ENCODE measurements at places on chromosomes 12 and 14.
A peak's percentile ranks its signal among the peaks of the same experiment; 100 is the strongest.

GRCh38 chr12:51593539-51593938 is 2.5 kb downstream of the SCN8A start:
- H3K4me3 ChIP-seq, result no peak overlapping the region
- H3K27ac ChIP-seq, result no peak overlapping the region
- peaks cover 57% of the 10 kb centered on the region for H3K27me3 ChIP-seq

GRCh38 chr12:114649585-114649984 is 34.4 kb downstream of the TBX3 start:
- H3K36me3 ChIP-seq, result no peaks in the 10 kb centered on the region
- no peak overlapping the region for H3K4me3 ChIP-seq
- no peak overlapping the region for H3K27ac ChIP-seq
- H3K27me3 ChIP-seq, result no peaks in the 10 kb centered on the region
- no peaks in the 10 kb centered on the region for H3K4me1 ChIP-seq

DNA sequence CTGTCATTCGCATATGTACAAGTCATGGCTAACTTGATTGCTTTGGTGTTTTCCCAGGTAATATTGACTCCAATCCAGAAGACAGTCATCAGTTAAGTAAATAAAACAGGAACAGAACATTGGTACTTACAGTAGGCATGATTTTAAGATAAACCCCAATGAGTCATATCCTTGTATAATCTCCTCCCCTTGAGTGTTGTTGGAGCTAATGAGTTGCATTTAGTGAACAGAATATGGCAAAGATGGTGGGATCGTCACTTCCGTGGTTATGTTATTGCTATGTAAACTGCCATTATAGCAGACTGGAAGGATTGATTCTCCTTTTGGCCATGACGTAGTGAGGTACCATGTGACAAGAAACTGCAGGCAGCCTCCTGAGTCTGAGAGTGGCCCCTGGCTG is 102.2 kb downstream of the TMX1 start:
- no peak overlapping the region for H3K27ac ChIP-seq
- H3K4me1 ChIP-seq, result no peaks in the 10 kb centered on the region
- H3K36me3 ChIP-seq, result peaks cover 6% of the 10 kb centered on the region

- H3K36me3 ChIP-seq, result no peaks in the 10 kb centered on the region
- H3K4me1 ChIP-seq, result no peaks in the 10 kb centered on the region
- no peak for ATAC-seq
- H3K4me3 ChIP-seq, result no peak overlapping the region
Observed at GRCh38 chr14:61954306-61954705, 192.1 kb downstream of the SNAPC1 start.

GRCh38 chr12:82833481-82833880 is 146.8 kb downstream of the TMTC2 start:
- no peaks in the 10 kb centered on the region for H3K4me1 ChIP-seq
- no peak overlapping the region for H3K4me3 ChIP-seq
- no peaks in the 10 kb centered on the region for H3K36me3 ChIP-seq
- H3K27ac ChIP-seq, result no peak overlapping the region
- H3K27me3 ChIP-seq, result no peaks in the 10 kb centered on the region

- no peak overlapping the region for H3K4me3 ChIP-seq
- H3K27me3 ChIP-seq, result no peaks in the 10 kb centered on the region
Observed at GRCh38 chr12:81809829-81810595, 50.9 kb upstream of the PPFIA2 start.

GRCh38 chr12:109630815-109631214 is 57.2 kb downstream of the MVK start:
- no peak overlapping the region for H3K4me3 ChIP-seq
- peaks cover 52% of the 10 kb centered on the region for H3K27me3 ChIP-seq
- H3K36me3 ChIP-seq, result no peaks in the 10 kb centered on the region
- no peak for ATAC-seq
- no peaks in the 10 kb centered on the region for H3K4me1 ChIP-seq

- no peak for ATAC-seq
- no peak overlapping the region for H3K4me3 ChIP-seq
- peaks cover 7% of the 10 kb centered on the region for H3K27me3 ChIP-seq
- H3K4me1 ChIP-seq, result no peaks in the 10 kb centered on the region
- H3K27ac ChIP-seq, result no peak overlapping the region
Observed at GRCh38 chr12:10557329-10557728, 51.6 kb downstream of the EIF2S3B start.

DNA sequence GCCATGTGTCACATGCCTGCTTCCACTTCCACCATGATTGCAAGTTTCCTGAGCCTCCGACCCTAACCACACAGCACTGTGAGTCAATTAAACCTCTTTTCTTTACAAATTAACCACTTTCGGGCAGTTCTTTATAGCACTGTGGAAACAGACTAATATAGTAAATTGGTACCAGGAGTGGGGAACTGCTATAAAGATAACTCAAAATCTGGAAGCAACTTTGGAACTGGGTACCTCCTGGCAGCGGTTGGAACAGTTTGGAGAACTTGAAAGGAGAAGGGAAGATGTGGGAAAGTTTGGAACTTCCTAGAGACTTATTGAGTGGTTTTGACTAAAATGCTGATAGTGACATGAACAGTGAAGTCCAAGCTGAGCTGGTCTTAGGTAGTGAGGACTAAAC is 436.1 kb downstream of the TMEM121 start:
- H3K36me3 ChIP-seq, result no peaks in the 10 kb centered on the region
- no peaks in the 10 kb centered on the region for H3K27me3 ChIP-seq
- ATAC-seq, result no peak
- H3K4me1 ChIP-seq, result peaks cover 6% of the 10 kb centered on the region

GRCh38 chr14:98168211-98168985 is 1103.6 kb downstream of the BCL11B start:
- H3K36me3 ChIP-seq, result no peaks in the 10 kb centered on the region
- no peaks in the 10 kb centered on the region for H3K27me3 ChIP-seq
- H3K27ac ChIP-seq, result no peak overlapping the region
- H3K4me1 ChIP-seq, result no peaks in the 10 kb centered on the region
- no peak overlapping the region for H3K4me3 ChIP-seq

DNA sequence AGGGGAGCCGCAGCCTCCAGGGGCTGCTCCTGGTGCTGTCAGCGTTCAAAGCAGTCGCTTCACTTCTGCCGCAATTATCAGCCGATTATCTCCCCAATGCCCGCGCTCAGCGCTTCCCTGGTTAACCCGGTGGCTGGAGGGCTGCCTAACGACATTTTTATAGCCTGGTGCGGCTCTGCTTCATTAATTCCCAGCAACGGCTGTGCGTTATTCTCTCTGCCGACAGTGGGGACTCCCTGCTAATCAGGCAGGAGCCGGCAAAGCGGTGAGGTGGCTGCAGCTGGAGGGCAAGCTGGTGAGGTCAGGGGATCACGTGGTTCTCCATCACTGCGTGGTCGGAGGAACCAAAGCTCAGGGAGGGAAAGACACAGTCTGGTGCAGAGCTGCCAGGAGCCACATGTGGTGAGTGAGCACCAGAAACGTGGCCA is 62.9 kb downstream of the GLRX5 start:
- no peaks in the 10 kb centered on the region for H3K4me1 ChIP-seq
- no peak overlapping the region for H3K4me3 ChIP-seq
- peaks cover 36% of the 10 kb centered on the region for H3K27me3 ChIP-seq
- H3K36me3 ChIP-seq, result no peaks in the 10 kb centered on the region
- ATAC-seq, result no peak

- no peaks in the 10 kb centered on the region for H3K4me1 ChIP-seq
- ATAC-seq, result no peak
- no peaks in the 10 kb centered on the region for H3K27me3 ChIP-seq
- no peak overlapping the region for H3K27ac ChIP-seq
- H3K36me3 ChIP-seq, result peaks cover 6% of the 10 kb centered on the region
Observed at GRCh38 chr12:24848941-24849477, 99.9 kb downstream of the BCAT1 start.

DNA sequence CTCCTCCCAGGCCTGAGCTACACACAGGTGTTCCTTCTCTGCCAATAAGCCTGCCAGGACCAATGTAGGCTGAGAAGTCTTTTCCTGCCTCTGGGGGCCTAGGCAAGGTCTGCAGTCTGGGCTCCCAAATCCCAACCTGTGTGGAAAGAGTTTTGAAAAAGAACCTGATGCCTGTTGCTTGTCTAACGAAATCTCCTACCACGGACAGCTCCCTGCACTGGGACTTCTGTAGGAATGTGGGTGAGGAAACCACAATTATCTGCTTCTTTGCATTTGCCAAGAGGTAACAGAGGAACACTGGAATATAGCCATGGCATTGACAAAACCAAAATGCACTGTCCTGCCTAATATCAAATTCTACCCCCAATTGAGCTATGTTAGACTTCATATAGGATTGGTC is 877.0 kb upstream of the TMEM132C start:
- no peak for ATAC-seq
- no peaks in the 10 kb centered on the region for H3K36me3 ChIP-seq
- no peaks in the 10 kb centered on the region for H3K27me3 ChIP-seq
- H3K4me1 ChIP-seq, result no peaks in the 10 kb centered on the region
- H3K4me3 ChIP-seq, result no peak overlapping the region

GRCh38 chr12:106139422-106140171 is 843 bp upstream of the NUAK1 start:
- ATAC-seq, result peak; percentile 35
- no peak overlapping the region for H3K27ac ChIP-seq
- H3K27me3 ChIP-seq, result peaks cover 64% of the 10 kb centered on the region

GRCh38 chr14:49975799-49976198 is 82.9 kb downstream of the ARF6 start:
- ATAC-seq, result no peak
- peak overlapping the region; percentile 98 for H3K27ac ChIP-seq
- no peak overlapping the region for H3K4me3 ChIP-seq
- peaks cover 4% of the 10 kb centered on the region for H3K36me3 ChIP-seq
- no peaks in the 10 kb centered on the region for H3K27me3 ChIP-seq
- H3K4me1 ChIP-seq, result peaks cover 74% of the 10 kb centered on the region

DNA sequence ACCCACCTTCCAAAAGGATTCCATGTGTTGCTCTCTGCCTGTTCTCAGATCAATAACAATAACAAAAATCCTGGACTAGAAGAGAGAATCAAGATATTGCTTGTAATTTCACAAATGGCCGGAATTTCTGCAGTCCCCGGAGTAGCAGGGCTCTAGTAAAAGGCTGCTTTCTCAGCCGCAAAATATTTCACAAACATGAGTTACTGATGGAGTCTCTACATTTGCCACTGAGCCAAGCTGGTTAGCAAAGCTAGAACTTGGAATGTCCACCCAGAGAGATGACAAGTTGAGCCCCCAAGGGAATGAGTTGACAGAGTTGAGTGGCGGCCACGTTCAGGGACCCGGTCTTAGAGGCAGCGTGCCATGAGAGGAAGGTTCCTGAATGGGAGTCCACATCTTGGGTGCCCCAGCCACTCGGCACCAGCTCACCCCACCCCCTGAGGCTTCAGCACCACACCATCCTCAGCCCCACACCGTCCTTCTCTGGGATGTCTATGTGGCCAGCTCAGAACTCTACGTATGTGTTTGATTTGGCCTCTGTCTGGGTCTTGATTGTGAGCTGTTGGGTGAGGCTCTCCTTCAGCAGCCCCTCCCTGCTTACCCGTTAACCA is 15.9 kb downstream of the FBLN5 start:
- H3K27me3 ChIP-seq, result peaks cover 8% of the 10 kb centered on the region
- H3K4me1 ChIP-seq, result no peaks in the 10 kb centered on the region
- ATAC-seq, result no peak
- no peak overlapping the region for H3K4me3 ChIP-seq

DNA sequence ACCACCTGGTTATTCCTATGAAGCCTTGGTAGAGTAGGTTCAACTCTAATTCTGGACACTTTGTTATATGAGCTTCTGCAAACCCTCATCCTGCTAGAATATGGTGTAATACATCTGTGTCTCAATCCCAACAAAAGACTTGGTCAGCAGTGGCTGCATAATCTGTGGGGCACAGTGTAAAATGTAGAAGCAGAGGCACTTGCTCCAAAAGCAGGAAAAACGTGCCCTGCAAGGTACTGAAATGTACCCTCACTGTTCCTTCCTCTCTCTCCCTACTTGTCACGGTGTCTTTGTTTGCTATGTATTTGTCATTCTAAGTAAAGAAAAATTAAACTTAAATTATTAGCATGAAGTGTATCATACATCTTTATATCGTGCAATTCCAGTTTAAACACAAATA is 267.9 kb downstream of the BCL11B start:
- no peak for ATAC-seq
- no peaks in the 10 kb centered on the region for H3K27me3 ChIP-seq
- H3K27ac ChIP-seq, result no peak overlapping the region

GRCh38 chr14:90427848-90428426 is 31.1 kb downstream of the CALM1 start:
- no peaks in the 10 kb centered on the region for H3K36me3 ChIP-seq
- H3K4me1 ChIP-seq, result peaks cover 5% of the 10 kb centered on the region
- no peak overlapping the region for H3K4me3 ChIP-seq
- peaks cover 30% of the 10 kb centered on the region for H3K27me3 ChIP-seq

- peaks cover 30% of the 10 kb centered on the region for H3K4me1 ChIP-seq
- H3K4me3 ChIP-seq, result no peak overlapping the region
- no peak overlapping the region for H3K27ac ChIP-seq
- no peak for ATAC-seq
- no peaks in the 10 kb centered on the region for H3K27me3 ChIP-seq
- H3K36me3 ChIP-seq, result no peaks in the 10 kb centered on the region
Observed at GRCh38 chr14:68208218-68208617, 388.6 kb downstream of the RAD51B start.

- no peaks in the 10 kb centered on the region for H3K36me3 ChIP-seq
- H3K27ac ChIP-seq, result no peak overlapping the region
- H3K27me3 ChIP-seq, result no peaks in the 10 kb centered on the region
- H3K4me1 ChIP-seq, result no peaks in the 10 kb centered on the region
- no peak for ATAC-seq
Observed at GRCh38 chr14:79712302-79712950, 498.9 kb downstream of the DIO2 start.

- H3K4me3 ChIP-seq, result no peak overlapping the region
- no peak for ATAC-seq
- no peak overlapping the region for H3K27ac ChIP-seq
- no peaks in the 10 kb centered on the region for H3K36me3 ChIP-seq
- H3K4me1 ChIP-seq, result peaks cover 21% of the 10 kb centered on the region
Observed at GRCh38 chr12:54373649-54374561, 9.6 kb upstream of the GPR84 start.

DNA sequence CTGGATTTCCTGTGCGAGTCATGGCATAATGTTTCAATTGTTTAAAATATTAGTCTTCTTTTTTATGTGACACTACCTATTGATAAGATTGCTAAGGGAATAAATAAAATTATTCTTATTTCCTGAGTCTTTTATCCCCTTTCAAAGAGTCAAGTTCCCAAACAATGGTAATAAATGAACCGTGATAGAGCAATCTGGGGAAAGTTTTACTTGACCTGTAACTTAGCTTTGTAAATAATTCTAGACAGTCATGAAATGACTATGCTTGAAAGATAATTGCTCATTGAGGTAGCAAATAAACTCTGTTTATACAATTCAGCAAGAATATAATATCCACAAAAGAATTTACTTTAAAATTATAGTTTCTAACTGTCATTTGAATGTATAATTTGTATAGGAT is 82.1 kb downstream of the TSPAN8 start:
- no peaks in the 10 kb centered on the region for H3K4me1 ChIP-seq
- no peaks in the 10 kb centered on the region for H3K27me3 ChIP-seq
- no peak for ATAC-seq
- no peaks in the 10 kb centered on the region for H3K36me3 ChIP-seq
- no peak overlapping the region for H3K4me3 ChIP-seq

GRCh38 chr14:26549571-26549970 is 48.3 kb downstream of the NOVA1 start:
- H3K4me3 ChIP-seq, result no peak overlapping the region
- H3K4me1 ChIP-seq, result no peaks in the 10 kb centered on the region
- H3K27ac ChIP-seq, result no peak overlapping the region
- H3K36me3 ChIP-seq, result no peaks in the 10 kb centered on the region

- H3K36me3 ChIP-seq, result no peaks in the 10 kb centered on the region
- ATAC-seq, result no peak
- no peak overlapping the region for H3K27ac ChIP-seq
Observed at GRCh38 chr12:3562484-3562883, 71.5 kb downstream of the PRMT8 start.

All from stimulated activated memory B cell treated with anti-CD40 and anti-IgM and Interleukin-4, amounts not matched to agents 10 μg/mL and 1 μg/mL and 100 μg/mL, for 72 hours (primary cell).